Activated CD4-positive, CD25-positive, alpha-beta regulatory T cell (primary cell): ENCODE measurements at places on chromosomes 6 and 20.

- DNase-seq: no peak
Observed at GRCh38 chr6:133761706-133762105, 127.2 kb upstream of the TCF21 start.

DNA sequence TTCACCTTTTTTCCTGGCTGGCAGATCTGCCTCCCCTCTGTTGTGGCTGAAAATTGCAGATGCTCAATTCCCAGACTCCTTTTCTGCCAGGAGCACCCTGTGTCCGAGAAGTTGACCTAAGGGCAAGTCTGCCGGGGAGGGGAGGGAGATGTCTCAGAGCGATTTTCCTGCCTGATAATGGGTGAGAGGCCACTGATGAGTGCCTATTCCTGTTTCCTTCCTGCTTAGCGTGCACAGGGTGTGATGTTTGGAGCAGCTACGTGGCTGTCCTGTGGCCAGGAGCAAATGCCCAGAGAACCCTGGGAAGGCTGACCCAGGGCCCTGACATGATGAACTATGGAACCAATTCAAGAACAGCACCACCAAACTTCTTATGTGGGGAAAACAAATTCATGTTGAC lies 22.5 kb downstream of the SOX4 start:
- DNase-seq: no peak

DNA sequence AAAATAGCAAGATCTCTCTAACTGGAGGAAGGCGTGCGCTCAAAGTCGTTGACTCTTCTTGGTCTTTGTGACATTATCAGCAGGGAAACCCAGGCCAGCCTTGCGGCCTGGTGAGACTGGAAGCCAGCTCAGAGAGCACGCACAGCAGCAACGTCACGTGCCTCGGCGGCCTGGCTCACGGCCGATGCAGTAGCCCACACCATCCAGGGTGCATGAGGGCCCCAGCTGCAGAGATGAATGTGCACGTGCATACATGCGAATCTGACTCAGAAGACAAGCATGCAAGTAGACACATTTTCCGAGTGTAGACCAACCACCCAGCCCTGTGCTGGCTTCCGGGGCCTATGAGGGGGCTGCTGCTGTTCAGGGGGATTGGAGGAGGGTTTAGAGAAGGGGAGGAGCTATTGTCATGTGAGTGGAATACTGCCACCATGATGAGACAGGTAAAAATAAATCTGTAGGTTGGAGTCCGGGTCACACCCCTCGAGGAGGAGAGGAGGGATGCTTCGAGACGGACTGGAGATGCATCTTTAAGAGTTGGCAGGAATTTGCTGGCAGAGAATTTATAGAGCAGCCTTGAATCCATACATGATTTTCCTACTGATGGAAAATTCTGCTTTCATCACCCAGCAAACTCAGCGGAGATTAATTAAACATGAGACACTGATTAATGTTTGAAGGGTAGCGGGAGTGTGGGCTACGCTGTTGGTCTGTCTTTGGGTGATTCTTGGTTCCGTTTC lies 388.2 kb downstream of the CDH4 start:
- no peak for DNase-seq

DNA sequence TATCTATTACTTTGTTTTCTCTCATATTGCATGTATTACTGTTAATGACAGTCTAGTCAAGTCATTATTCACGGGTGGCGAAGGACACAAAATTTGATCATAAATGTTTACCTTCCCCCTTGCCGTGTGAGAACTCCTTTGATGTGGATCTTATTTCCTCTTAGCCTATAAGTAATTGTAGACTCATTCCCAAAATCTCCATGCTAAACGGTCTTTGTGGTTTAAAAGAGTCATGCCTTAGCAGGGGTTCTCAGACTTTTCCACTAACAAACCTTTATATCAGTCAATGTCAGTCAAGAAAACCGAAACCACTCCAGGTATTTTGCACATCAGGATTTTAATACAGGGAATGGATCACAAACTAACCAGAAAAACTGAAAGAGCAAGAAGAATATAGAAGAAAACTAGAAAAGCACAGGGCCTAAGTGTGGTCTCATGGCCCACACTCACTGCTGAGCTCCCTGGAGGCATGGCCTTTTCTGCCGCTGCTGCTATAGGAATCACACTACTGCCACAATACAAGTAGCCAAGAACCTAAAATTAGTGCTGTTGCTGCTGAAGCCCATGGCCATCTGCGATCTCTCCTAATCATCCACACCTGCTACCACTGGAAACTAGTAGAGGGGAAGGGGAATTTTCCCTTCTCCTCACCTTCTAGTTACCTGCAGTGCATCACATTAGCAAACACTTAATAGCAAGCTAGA lies 186.0 kb upstream of the POU3F2 start:
- no peak for DNase-seq

DNA sequence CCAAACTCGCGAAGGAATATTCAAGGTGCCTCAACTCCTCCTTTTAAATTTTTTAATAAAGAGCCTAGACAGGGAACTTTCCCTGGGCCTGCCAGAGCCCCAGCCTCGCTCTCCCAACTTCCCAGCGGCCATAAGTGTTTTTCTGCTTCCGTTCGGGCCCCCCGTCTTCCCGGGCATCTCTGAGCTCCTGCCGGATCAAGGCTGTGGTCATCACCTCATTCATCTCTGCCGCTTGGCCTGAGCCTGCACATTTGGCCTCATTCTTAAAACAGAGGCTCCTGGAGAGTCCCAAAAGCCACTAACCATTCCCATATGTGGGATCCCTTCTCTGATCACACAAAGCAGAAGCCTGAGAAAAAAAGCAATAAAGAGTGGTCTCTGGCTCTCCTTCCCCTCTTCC lies 969.1 kb upstream of the DEFB115 start:
- DNase-seq: no peak

- no peak for DNase-seq
Observed at GRCh38 chr20:63574829-63575743, 1.0 kb upstream of the HELZ2 start.

DNA sequence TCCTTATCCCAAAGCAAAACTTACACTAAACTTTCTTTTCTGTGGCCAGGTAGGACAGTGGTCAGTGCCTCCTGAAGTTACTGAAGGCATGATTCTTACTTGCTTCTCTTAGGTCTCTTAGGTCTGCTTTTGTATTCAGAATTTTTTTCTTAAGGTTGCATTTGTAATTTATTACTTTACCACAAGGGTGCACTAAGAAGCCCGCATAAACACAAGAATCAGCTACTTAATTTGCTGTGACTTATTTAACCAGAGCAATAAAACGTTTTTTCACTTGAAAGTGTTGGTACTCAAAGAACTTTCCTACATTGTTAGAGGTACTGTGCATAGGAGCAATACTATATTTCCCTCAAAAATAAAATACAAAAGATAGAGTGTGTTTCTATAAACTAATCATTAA lies 75.4 kb upstream of the LAMA2 start:
- no peak for DNase-seq
